ENCODE measurements at places on chromosomes 5 and 9. TPM values are rescaled to one million over a fixed set of nuclear protein-coding genes. Genes with fewer than 3 reads are reported as not detected.

DNA sequence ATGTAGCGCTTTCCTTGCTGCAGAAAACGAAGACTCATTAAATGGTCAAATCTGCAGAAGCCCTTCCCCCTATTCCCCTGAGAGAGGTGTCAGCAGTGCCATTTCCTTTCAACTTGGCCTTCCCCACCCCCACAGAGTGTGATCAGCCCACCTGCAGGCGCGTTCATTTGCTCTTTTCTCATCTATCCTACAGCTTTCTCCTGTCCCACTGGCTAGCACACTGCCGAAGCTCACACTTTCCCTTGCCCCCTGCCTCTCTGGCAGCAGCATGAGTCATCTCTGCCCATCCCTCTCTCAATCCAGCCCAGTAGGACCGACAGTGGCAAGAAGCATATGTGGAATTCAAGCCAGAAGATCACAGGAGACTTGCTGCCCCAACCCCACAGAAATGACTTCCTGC is 213.8 kb downstream of the FAM114A2 start:
- no peaks in the 10 kb centered on the region for H3K27me3 ChIP-seq
- no peaks in the 10 kb centered on the region for H3K4me1 ChIP-seq
- DNase-seq = no peak
- H3K36me3 ChIP-seq = no peaks in the 10 kb centered on the region
- H3K27ac ChIP-seq = no peak overlapping the region
- no peak overlapping the region for H3K4me3 ChIP-seq

DNA sequence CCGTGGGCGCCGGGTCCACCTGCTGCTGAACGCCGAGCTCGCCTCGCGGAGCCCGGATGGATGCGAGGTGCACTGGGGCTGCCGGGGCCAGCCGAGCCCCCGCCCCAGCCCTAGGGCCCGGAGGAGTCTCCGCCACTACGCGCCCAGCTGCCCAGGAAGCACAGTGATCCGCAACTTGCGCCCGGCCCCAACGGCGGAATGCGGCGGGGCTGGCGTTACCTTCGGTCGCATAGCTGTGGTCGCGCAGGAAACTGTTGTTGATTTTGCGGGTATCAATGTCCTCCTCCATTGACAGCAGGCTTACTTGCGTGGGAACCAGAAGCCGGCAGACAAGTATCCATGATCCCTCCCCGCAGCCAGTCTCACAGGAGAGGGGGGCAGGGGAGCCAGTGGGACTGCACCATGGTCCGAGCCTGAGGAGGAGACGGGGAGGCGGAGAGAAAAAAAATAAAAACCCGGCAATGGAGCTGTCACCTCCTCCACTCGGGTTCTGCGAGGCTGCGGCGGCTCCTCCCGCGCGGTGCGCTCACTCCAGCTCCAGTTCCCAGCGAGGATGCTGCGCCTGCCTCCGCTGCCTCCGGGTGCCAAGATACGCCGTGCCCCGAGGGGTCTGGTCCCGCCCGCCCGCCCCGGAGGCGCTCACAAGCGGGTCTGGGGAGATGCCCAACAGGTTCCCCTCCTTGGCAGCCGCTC is 628 bp downstream of the PPP2R2B start:
- no peaks in the 10 kb centered on the region for H3K36me3 ChIP-seq
- peak; percentile 81 for DNase-seq
- peak overlapping the region; percentile 89 for H3K4me3 ChIP-seq
- H3K27me3 ChIP-seq = no peaks in the 10 kb centered on the region

SPINK6 gene
- total RNA-seq = not detected

DNA sequence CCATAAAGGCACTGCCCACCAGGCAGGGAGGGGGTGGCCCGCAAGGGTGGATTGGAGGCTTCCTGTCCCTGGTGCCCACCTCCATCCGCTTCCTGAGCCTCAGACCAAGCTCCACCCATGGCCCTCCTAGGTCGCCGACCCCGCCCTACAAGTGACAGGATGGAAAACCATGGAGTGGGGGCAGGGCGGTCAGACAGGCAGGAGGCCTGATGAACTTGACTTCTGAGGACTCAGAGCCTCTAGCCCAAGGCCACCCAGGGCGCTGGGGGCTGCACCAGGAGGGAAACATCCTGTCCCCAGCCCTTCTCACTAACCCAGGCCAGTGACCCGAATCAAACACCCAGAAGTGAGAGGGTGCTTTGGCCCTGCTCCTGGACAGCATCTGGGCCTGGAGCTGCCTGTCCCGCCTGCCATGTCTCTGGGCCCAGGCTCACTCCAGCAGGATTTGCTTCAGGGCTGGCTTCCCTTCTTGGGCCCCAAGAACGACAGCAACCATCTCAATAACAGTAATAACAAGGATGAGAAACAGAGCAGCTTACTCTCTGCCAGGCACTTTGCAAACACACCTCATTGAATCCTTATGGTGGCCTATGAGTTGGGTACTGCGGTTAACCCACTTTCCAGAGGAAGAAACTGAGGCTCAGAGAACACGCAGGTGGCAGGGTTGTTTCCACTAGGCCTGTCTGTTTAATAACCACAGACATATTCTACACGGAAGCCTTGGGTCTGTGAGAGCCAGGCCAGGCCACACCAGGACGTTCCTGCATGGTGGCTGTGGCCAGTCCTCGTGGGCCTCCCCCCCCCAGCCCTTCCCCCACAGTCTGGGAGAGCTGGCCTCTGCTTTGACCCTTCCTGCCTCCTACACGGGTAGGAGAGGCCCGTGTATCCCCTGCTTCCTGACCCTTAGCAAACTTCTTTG is 4.4 kb upstream of the ST6GALNAC6 start:
- peak overlapping the region; percentile 0 for H3K27ac ChIP-seq
- no peaks in the 10 kb centered on the region for H3K4me1 ChIP-seq

IL4 gene
- not detected for total RNA-seq

CSF2 gene
- total RNA-seq = 0.51 TPM

ERP44 gene
- 19.1 TPM for total RNA-seq

DNA sequence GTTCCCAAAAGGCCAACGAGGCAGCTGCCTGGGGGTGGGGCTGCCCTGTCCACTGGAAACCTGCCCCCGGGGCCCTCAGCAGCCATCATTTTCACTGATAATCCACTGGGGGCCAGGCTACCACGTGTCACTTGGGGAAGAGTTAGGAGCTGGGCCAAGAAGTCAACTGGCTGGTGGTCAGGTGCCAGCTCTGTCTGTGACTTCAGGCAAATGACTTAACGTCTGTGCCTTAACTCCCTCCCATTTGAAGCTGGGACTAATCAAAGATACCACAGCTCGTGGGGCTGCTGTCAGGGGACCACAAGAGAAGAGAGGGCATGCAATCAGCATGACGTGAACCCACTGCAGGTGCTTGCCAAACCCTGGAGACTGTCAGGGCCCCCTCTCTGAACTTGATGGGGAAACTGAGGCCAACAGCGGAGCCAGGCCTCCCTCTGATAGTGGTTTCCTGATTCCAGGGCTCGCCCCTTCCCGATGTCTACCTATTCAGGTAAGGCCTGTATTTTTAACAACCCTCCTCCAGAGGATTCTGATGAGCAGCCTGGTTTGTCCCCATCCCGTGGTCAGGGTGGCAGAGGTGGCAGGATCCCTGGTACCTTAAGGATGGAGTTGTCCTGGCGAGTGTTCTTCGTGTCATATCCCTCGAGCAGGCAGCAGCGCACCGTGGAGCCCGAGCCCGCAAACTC is 12.3 kb upstream of the DPM2 start:
- H3K4me3 ChIP-seq = no peak overlapping the region
- H3K4me1 ChIP-seq = no peaks in the 10 kb centered on the region
- no peak for DNase-seq
- H3K27me3 ChIP-seq = no peaks in the 10 kb centered on the region
- no peak overlapping the region for H3K27ac ChIP-seq
